ENCODE measurements at places on chromosomes 13 and 19.

- DNase-seq = no peak
Measured at GRCh38 chr13:90455823-90456222, 891.7 kb upstream of the MIR17HG start.

- no peak for DNase-seq
Measured at GRCh38 chr19:1310853-1311180, 25.1 kb downstream of the EFNA2 start.

DNA sequence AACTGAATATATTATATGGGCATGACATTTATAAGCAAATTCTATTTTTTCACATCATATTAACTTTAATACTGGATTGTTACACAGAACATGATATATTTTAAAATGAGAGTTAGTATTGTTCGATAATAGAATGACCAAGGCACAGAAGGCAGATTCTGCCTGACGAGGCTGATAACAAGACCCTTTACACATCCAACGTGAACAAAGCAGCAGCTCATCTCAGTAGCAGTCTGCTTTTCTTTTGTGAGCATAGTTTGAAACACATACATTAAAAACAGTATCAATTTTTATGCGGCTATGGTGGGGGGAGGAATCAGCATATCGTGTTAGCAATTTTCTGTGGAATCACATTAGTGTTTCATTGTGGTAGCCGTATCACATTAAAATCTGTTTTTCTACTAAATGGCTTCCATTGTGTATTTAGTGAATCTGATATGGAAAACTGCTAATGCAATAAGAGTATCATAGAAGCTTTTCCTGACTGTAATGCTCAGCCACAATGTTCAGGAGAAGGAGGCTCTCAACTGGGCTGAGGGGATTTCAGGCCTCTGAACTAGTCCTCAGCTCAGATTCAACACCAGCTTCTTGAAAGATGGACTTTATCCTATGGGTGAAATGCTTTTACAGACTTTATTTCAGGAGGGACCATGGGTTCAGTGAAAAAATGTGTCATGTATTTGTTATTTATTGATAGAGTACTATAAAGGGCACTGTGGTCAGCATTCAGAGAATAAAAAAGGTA, 4.0 kb downstream of the SMAD9 start:
- DNase-seq = no peak

- no peak for DNase-seq
Measured at GRCh38 chr19:55704494-55705245, 29.6 kb downstream of the EPN1 start.

GRCh38 chr19:17836530-17836929, 11.3 kb downstream of the JAK3 start:
- DNase-seq = no peak

DNA sequence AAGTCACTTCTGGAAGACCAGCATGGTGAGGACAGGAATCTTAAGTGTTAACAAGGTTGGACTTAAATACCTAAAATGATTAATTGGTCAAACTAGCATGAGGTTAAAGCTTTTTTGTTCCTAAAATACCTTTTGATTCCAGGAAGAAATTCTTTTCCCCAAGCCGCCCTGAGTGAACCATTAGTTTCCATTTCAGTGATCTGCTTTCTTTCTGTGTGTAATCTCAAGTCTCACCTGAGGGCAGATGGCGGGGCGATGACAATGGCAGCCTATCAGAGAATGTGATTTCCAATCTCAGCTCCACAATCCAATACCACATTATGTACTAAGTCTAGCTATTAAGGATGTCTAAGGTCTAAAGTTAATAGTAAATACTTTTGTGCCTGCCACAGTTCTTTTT, 390.9 kb upstream of the SGCG start:
- no peak for DNase-seq

- no peak for DNase-seq
Measured at GRCh38 chr13:50299546-50300249, 284.5 kb downstream of the KCNRG start.

- no peak for DNase-seq
Measured at GRCh38 chr13:20192158-20192835, 441 bp downstream of the GJB2 start.

DNA sequence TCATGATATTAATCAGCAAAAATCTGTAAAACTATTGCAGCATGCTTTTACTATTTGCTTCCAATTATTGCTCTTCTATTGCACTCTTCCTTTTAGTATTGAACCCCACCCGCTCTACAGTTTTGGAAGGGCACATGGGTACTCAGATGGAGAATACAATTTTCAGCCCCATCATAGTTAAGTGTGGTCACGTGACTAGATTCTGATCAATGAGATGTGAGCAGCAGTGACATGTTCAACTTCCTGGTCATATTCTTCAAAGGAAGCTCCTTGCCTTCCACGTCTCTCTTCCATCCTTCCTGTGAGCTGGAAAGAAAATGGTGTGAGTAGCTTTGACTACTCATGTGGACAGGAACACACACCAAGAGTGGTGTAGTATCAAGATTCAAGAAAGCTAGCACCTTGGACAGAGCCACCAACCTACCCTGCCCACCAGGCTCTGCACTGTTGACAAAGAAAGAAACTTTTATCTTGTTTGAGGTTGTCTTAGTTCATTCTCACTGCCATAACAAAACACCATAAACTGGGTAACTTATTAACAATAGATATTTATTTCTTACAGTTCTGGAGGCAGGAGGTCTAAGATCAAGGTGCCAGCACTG, 3.8 kb upstream of the FGF14 start:
- DNase-seq = no peak

GRCh38 chr13:44697058-44697457, 120.9 kb upstream of the TSC22D1 start:
- DNase-seq = no peak

GRCh38 chr19:33366897-33367296, 6.6 kb upstream of the CEBPG start:
- no peak for DNase-seq

GRCh38 chr19:44613295-44614178, at the start of gene IGSF23:
Gene IGSF23 (plus strand): TSS chr19:44613563. CDS start chr19:44613646, 83 bp downstream.
- no peak for DNase-seq

DNA sequence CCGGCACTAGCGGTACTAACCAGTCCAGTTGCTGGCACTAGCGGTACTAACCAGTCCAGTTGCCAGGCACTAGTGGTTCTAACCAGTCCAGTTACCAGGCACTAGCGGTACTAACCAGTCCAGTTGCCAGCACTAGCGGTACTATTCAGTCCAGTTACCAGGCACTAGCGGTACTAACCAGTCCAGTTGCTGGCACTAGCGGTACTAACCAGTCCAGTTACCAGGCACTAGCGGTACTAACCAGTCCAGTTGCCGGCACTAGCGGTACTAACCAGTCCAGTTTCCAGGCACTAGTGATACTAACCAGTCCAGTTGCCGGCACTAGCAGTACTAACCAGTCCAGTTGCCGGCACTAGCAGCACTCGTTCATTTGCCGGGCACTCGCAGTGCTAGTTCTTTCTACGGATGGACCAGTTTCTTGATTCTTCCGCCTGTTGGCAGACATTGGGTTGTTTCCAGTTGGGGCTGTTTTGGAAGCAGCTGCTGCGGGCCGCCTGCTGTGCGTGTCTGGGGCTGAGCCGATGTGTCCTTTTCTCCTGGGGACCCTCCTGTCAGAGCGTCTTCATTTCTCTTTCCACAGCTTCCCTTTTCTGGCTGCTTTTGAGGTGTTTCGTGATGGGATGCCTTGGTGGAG, 123.4 kb upstream of the MCF2L start:
- DNase-seq = no peak

- DNase-seq = no peak
Measured at GRCh38 chr13:32262165-32262564, 53.0 kb downstream of the ZAR1L start.

DNA sequence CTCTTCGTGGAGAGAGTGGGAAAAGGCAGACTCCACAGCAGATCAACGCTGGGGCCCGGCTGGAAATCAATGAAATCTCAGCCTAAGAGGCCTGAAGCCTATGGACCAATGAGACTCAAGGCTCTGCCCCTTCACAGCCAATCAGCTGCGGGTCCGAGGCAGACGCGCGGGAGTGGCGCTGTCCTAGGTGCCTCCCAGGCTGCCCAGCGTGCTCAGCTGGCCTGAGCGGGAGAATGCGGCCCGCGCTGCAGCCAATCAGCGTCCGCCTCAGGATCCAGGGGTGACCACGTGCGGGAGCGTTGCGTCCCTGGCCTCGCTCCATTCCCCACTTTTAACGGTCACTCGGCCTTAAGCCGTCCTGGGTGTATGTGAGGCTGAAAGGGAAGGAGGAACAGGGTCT, at the start of gene ZBTB32:
ZBTB32 (plus strand) TSS at position 341 of the 400 bp plus-strand sequence. CDS start 10,069 bp downstream, outside the sequence.
- DNase-seq = no peak

DNA sequence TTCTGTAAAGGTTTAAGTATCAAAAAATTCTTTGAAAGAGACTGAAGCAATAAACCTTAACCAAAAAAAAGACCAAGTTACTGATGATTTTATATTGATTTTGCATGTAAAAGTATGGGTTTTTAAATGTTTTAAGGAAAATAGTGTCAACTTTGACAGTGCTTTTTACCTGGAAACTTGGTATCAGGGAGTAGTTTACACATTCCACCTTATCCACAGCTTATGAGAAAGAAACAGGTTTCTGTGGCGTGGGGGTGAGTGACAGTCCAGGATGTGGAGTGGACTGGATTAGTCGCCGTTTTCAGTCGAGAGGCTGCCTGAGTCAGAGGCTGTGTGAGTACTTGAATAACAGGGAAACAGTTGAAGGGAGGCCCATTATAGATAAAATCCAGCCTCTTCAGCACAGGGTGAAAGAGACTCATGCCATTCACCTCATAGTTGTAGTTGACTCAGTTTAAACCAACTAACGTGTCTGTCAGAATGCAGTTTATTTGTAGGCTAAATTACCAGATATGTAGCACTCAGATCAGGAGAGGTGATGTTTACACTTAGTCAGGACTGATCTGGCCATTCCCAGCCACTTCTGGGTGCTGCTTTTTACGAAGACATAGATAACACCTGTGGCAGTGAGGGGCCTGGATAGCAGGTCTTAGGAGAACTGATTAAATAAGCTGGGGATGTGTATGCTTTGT, 595 bp upstream of the GPR183 start:
- no peak for DNase-seq
